Activated T-cell treated with anti-CD3 and anti-CD28 coated beads, Interleukin-2, amount 50 U/mL, for 72 hours (primary cell): ENCODE measurements at places on chromosomes 6 and 20. TPM values are rescaled to one million over a fixed set of nuclear protein-coding genes. Genes with fewer than 3 reads are reported as not detected.

The SOX18 gene
- 0.46 TPM for total RNA-seq

The TINAG gene
- not detected for total RNA-seq

The FERMT1 gene
- 0.34 TPM for total RNA-seq

The LAMA5 gene
- 0.99 TPM for total RNA-seq
